ENCODE measurements at places on chromosomes 6 and 20.

GRCh38 chr6:50791900-50792508 is 26.7 kb upstream of the TFAP2B start:
- H3K4me1 ChIP-seq, result no peaks in the 10 kb centered on the region
- no peak for DNase-seq
- H3K36me3 ChIP-seq, result no peaks in the 10 kb centered on the region

- no peaks in the 10 kb centered on the region for H3K36me3 ChIP-seq
- H3K27ac ChIP-seq, result no peak overlapping the region
Measured at GRCh38 chr20:48051794-48052474, 266.7 kb upstream of the SULF2 start.

DNA sequence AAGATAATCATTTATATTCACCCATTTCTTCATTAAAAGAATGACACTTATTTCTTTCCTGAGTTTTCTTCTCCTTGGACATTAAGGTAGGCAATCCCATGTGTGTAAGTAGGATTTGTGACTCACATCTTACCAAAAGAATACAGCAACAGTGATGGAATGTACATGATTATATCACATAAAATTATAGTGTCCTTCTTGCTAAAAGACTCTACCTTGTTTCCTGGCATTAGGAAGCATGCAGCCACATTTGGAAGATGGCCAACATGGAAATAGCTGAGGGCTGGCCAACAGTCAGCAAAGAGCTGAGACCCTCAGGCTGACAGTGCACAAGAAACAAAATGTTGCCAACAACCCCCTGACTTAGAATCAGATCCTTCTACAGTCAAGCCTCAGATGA is 327.9 kb upstream of the MARCKS start:
- H3K27me3 ChIP-seq, result no peaks in the 10 kb centered on the region
- H3K4me3 ChIP-seq, result no peak overlapping the region
- H3K36me3 ChIP-seq, result no peaks in the 10 kb centered on the region
- no peak for DNase-seq
- H3K27ac ChIP-seq, result no peak overlapping the region

- H3K36me3 ChIP-seq, result no peaks in the 10 kb centered on the region
- DNase-seq, result no peak
- H3K4me3 ChIP-seq, result no peak overlapping the region
- no peaks in the 10 kb centered on the region for H3K27me3 ChIP-seq
- H3K4me1 ChIP-seq, result peaks cover 8% of the 10 kb centered on the region
Measured at GRCh38 chr6:7150381-7151064, 42.8 kb downstream of the RREB1 start.

DNA sequence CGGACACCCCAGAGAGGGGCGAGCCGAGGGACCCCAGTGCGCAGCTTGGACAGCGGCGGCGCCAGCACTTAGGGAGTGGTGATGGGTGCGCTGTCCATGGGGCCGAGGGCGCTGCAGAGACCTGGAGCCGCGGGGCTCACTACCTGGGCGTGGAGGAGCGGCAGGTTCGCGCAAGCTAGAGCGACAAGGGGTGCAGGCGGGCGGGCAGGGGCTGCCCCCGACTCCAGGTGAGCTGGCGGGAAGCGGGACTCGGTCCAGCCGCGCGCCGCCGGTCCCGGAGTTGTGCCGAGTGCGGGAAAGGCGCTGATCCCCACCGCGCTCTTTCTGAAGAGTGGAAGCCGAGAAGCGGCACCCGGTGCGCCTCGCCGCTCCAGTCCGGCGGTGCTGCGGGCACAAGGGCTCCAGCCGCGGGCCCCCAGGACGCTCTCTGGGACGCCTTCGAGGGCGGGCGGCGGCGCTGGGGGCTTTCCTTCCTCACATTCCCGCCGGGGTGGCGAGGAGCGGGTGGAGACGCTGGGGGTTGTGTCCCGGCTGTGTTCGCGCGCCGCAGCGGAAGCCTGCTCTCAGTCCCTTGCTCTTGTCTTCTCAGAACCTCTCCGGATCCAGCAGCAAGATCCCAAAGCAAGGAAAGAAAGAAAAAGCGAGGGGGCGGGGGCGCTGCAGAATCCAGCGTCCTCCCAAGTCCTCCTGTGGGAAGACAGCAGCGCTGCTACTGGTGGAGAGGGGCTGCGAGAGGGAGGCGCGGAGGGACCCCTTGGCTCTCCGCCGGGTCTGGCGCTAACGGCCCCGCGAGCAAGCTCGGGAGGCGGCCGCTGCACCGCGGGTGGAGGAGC is at the start of gene B3GAT2:
Gene B3GAT2 (minus strand): TSS at position 610 of the 833 bp plus-strand sequence. CDS start 631 bp downstream, outside the sequence.
- peak within 1 kb of the TSS; percentile 70 for H3K4me3 ChIP-seq
- no peak within 1 kb of the TSS for H3K27ac ChIP-seq
- H3K27me3 ChIP-seq, result no peaks in the 10 kb centered on the region
- no peak for DNase-seq

GRCh38 chr20:57883224-57883623 is 173.4 kb upstream of the PMEPA1 start:
- no peaks in the 10 kb centered on the region for H3K4me1 ChIP-seq
- no peak overlapping the region for H3K27ac ChIP-seq
- DNase-seq, result no peak
- H3K27me3 ChIP-seq, result no peaks in the 10 kb centered on the region

DNA sequence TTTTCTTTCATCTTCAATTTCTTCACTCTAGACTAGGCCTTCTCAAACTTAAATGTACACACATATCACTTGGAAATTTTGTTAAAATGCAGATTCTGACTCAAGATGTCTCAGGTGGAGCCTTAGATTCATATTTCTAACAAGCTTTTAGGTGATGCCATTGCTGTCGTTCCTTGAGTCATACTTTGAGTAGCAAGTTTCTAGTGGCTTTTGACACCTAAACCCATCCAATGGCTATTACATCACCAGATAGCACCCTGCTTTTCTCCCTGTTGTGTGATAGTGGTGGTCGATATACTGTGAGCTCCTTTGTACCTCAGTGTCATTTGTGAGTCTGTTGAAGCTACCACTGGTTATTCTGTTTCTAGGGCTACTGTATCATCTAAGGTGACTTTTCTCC is 34.8 kb upstream of the BAG2 start:
- no peak overlapping the region for H3K27ac ChIP-seq
- H3K27me3 ChIP-seq, result no peaks in the 10 kb centered on the region
- no peak for DNase-seq
- peaks cover 45% of the 10 kb centered on the region for H3K36me3 ChIP-seq

- no peak overlapping the region for H3K4me3 ChIP-seq
- no peaks in the 10 kb centered on the region for H3K27me3 ChIP-seq
- DNase-seq, result no peak
- H3K4me1 ChIP-seq, result no peaks in the 10 kb centered on the region
- no peak overlapping the region for H3K27ac ChIP-seq
- H3K36me3 ChIP-seq, result peaks cover 92% of the 10 kb centered on the region
Measured at GRCh38 chr6:13282393-13283069, 45.8 kb downstream of the TBC1D7 start.

- H3K4me1 ChIP-seq, result peaks cover 3% of the 10 kb centered on the region
- H3K4me3 ChIP-seq, result no peak overlapping the region
- H3K27ac ChIP-seq, result no peak overlapping the region
Measured at GRCh38 chr6:10587656-10588406, 66.7 kb downstream of the GCNT2 start.

DNA sequence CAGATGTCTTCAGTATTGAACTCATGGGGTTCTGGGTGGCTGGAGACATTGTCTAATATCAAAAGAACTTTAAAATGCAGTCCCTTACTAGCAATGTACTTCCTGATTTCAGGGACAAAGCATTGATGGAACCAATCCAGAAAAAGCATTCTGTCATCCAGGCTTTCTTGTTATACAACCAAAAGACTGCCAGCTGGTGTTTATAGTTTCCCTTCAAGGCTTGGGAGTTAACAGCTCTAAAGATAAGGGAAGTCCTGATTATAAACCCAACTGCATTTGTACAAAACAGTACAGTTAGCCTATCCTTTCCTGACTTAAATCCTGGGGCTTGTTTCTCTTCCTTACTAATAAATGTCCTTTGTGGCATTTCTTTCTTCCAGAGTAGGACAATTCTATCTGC is 160.0 kb downstream of the COL21A1 start:
- H3K4me3 ChIP-seq, result no peak overlapping the region
- H3K36me3 ChIP-seq, result no peaks in the 10 kb centered on the region
- H3K27ac ChIP-seq, result peak overlapping the region; percentile 76
- H3K4me1 ChIP-seq, result no peaks in the 10 kb centered on the region
- H3K27me3 ChIP-seq, result no peaks in the 10 kb centered on the region

DNA sequence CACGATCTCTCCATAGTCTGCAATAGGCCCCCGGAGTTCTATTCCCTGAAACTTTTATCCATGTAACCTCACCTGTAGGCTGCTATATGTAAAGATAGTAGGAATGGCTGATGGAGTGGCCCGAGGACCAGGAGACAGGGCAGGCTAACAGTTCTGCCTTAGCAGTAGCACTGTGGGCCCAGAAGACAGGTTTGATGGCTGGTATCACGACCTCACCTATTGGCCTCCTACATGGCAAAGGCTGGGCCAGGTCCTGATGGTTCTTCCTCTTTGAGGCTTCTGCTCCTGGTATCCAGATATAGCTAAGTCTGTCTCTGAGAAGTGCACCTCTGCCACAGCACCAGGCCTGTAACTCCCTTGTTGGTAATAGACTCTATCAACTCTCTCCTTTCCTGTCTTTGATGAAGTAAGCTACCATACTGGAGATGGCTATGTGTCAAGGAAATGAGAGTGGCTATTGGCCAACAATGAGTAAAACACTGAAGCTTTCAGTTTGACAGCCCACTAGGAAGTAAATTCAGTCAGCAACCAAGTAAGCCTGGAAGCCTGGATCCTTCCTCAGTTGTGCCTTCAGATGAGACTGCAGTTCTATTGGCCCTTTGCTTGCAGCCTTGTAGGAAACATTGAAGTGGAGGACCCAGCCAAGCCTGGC is 5.7 kb downstream of the SPEF1 start:
- H3K27ac ChIP-seq, result no peak overlapping the region
- H3K27me3 ChIP-seq, result no peaks in the 10 kb centered on the region
- no peak overlapping the region for H3K4me3 ChIP-seq
- H3K4me1 ChIP-seq, result peaks cover 5% of the 10 kb centered on the region
- H3K36me3 ChIP-seq, result no peaks in the 10 kb centered on the region

DNA sequence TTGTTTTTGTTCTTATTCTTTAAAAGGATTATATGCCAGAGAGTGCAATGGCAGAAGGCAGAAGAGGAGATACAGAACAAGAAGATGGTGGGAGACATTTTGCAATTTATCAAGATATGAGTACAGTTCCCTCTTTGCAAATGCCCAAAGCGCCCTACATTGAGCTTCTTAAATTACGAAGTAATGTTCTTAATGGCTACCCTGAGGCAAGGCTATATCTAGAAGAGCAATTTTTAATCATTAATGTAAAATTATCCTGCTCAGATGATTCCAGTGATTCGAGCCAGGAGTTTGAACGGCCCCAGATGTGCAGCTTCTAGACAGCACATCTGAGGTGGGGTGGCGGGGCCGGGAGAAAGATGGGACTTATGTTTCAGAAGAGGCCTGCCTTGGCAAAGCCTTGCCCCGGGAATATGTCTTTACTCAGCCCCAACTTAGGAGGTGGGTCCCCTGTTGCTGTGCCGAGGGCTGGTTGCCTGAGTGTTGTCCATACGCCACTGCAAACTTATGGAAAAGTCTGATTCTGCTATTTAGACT is 84.9 kb upstream of the MLN start:
- no peaks in the 10 kb centered on the region for H3K4me1 ChIP-seq
- no peak for DNase-seq
- no peak overlapping the region for H3K4me3 ChIP-seq
- H3K27me3 ChIP-seq, result no peaks in the 10 kb centered on the region
- no peaks in the 10 kb centered on the region for H3K36me3 ChIP-seq

DNA sequence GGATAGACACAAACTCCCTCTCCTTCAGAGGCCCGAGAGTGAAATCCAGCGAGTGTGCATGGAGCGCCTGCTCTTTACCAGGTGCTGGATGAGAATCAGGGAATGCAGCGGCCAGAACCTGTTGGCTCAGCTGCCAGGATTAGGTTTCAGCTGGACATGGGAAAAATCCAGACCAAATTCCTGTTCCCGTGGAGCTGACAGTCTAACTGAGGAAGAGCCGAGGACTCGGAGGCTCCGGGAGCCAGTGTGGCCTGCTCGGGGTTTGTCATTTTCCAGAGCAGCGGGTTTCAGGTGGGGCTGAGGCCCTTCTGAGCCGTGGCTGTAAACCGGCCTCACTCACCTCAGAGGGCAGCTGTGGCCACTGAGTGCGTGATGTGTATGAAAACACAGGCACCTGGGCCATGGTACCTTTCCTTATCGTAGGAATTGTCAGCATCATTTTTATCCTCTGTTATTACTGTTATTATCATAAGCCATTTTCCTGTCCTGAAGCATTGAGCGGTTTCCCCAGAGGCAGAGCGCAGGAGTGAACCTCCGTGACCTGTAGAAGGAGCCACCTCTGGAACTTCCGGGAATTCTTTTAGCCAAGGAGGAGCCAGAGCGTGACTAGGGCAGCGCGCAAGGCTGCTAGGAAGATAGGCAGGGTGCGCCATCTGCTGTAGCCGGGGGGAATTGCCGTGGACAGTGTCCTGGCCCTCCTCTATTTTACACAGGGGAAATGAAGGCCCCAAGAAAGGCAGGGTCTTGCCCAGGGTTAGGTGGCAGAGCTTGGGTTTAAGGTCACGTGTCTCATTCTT is 27.3 kb downstream of the PKIG start:
- H3K27me3 ChIP-seq, result no peaks in the 10 kb centered on the region
- no peak for DNase-seq
- no peaks in the 10 kb centered on the region for H3K36me3 ChIP-seq

DNA sequence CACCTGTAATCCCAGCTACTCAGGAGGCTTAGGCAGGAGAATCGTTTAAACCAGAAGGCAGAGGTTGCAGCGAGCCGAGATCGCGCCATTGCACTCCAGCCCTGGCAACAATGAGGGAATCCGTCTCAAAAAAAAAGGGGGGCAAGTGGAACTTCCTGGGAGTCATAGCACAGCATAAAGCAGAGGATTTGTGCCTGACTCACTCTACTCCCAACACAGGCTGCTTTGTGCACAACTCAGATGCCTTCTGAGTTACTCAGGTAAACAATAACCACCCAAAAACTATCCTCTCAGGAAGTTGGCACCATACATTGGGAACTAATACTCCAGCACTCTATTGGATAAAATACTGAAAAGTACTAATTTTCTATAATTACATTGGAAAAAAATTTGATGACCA is 2.5 kb upstream of the TMEM244 start:
- H3K4me3 ChIP-seq, result no peak overlapping the region
- DNase-seq, result no peak
- H3K36me3 ChIP-seq, result no peaks in the 10 kb centered on the region
- H3K27ac ChIP-seq, result no peak overlapping the region
- H3K4me1 ChIP-seq, result no peaks in the 10 kb centered on the region

GRCh38 chr20:16397086-16397485 is 176.2 kb downstream of the KIF16B start:
- H3K27ac ChIP-seq, result peak overlapping the region; percentile 40
- H3K4me3 ChIP-seq, result no peak overlapping the region
- no peaks in the 10 kb centered on the region for H3K27me3 ChIP-seq
- DNase-seq, result no peak
- H3K4me1 ChIP-seq, result no peaks in the 10 kb centered on the region
- no peaks in the 10 kb centered on the region for H3K36me3 ChIP-seq

DNA sequence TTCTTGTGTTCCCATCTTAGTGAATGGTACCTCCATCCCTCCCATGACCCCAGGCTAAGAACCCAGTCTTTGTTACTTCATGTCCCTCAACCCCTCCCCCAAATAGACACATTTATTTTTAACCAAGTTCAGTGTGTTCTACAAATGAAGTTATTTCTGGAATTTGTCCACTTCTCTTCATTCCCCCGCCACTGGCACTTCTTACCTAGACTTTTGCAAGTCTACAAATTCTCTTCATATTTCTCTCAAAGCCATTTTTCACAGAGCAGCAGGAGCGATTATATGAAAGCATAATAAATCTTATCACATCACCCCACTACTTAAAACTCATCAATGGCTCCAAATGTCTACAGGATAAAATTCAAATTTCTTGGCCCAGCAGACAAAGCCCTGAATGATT is 131.4 kb downstream of the BTBD9 start:
- no peak overlapping the region for H3K27ac ChIP-seq
- H3K4me1 ChIP-seq, result no peaks in the 10 kb centered on the region
- DNase-seq, result no peak
